ENCODE measurements at places on chromosomes 12 and 14. TPM values are rescaled to one million over a fixed set of nuclear protein-coding genes. Genes with fewer than 3 reads are reported as not detected.

DNA sequence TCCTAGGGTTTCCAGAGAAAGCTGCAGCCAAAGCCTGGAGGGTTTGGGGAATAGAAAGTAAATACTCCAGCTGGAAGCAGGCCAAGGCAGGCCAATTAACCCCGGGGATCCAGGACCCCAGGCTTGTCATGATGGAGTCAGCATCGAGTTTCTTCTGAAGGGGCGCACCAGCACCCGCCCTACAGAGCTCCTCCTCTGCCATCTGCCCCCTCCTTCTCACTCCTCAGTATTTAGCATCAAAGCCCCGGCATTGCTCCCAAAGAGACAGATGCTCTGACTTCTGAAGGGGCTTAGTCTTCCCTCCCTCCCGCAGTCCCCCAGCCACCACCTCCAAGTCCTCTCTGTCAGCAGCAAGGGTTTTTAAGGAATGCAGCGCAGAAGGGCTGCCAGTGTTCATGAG is 285.1 kb upstream of the NOS1 start:
- H3K4me3 ChIP-seq: no peak overlapping the region
- no peak overlapping the region for H3K27ac ChIP-seq
- no peaks in the 10 kb centered on the region for H3K36me3 ChIP-seq
- no peaks in the 10 kb centered on the region for H3K27me3 ChIP-seq

- no peak overlapping the region for H3K27ac ChIP-seq
- no peak for DNase-seq
- no peaks in the 10 kb centered on the region for H3K27me3 ChIP-seq
- no peaks in the 10 kb centered on the region for H3K36me3 ChIP-seq
Measured at GRCh38 chr12:128121424-128121823, 145.5 kb upstream of the TMEM132C start.

Gene BEST3
- not detected for total RNA-seq

DNA sequence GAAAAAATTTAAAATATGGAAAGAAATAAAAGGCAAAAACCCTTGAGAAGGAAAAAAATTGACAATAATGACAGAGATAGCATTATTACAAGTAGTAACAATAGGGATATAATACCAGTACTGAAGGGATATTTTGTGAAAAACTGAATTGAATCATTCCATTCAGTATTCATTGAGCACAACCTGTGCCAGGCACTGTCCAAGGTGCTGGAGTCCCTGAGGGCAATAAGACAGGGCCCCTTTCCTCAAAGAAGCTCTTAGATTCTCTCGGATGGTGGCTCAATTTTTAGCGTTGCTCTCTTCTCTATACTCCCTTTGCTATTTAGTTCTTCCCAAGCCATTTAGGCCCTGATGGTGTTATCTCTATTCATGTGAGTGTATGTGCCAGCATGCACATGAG is 34.3 kb upstream of the GAS2L3 start:
- no peak for DNase-seq
- H3K27me3 ChIP-seq: no peaks in the 10 kb centered on the region
- no peaks in the 10 kb centered on the region for H3K4me1 ChIP-seq
- H3K4me3 ChIP-seq: no peak overlapping the region
- H3K27ac ChIP-seq: no peak overlapping the region

- no peaks in the 10 kb centered on the region for H3K4me1 ChIP-seq
- no peak overlapping the region for H3K27ac ChIP-seq
- no peak overlapping the region for H3K4me3 ChIP-seq
- DNase-seq: no peak
Measured at GRCh38 chr12:237026-237815, 23.3 kb upstream of the SLC6A12 start.

Gene TMEM117
- 1.8 TPM for total RNA-seq

Gene NFATC4
- 0.81 TPM for total RNA-seq

Gene IFNG
- total RNA-seq: 408 TPM

All from CD8-positive, alpha-beta memory T cell (primary cell).